ENCODE measurements at places on chromosomes 12 and 14.

GRCh38 chr12:99454539-99455172 lies 192.9 kb upstream of the GARIN6 start:
- DNase-seq: no peak

GRCh38 chr12:60230056-60230455 lies 634.2 kb downstream of the SLC16A7 start:
- DNase-seq: no peak

- DNase-seq: no peak
Measured at GRCh38 chr12:127419111-127419510, 847.9 kb upstream of the TMEM132C start.

- no peak for DNase-seq
Measured at GRCh38 chr12:51836041-51836826, 12.3 kb downstream of the FIGNL2 start.

- DNase-seq: no peak
Measured at GRCh38 chr14:93949511-93950075, 22.4 kb downstream of the FAM181A start.

- peak; percentile 5 for DNase-seq
Measured at GRCh38 chr12:54749191-54749818, 101.1 kb upstream of the DCD start.

DNA sequence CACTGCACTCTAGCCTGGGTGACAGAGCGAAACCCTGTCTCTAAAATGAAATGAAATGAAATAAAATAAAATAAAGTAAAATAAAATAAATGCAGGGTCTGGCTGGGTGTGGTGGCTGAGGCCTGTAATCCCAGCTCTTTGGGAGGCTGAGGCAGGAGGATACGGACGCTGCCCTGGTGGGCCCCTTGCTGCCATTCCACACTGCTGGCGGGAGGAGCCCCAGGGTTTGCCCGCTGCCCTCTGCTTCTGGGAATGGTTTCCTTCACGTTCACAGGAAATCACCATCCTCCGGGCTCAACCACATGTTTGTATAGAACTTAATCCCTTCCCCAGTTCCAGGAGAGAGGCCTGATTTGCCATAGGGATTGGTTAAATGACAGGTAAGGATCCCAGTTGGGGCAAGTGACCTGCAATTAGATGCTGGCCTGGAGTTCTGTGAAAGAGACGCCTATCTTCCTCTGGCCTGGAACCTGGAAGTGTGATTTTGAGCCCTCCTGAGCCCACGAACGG lies 29.3 kb downstream of the CALM1 start:
- DNase-seq: no peak

- DNase-seq: no peak
Measured at GRCh38 chr12:118164798-118165486, 29.0 kb downstream of the PEBP1 start.

DNA sequence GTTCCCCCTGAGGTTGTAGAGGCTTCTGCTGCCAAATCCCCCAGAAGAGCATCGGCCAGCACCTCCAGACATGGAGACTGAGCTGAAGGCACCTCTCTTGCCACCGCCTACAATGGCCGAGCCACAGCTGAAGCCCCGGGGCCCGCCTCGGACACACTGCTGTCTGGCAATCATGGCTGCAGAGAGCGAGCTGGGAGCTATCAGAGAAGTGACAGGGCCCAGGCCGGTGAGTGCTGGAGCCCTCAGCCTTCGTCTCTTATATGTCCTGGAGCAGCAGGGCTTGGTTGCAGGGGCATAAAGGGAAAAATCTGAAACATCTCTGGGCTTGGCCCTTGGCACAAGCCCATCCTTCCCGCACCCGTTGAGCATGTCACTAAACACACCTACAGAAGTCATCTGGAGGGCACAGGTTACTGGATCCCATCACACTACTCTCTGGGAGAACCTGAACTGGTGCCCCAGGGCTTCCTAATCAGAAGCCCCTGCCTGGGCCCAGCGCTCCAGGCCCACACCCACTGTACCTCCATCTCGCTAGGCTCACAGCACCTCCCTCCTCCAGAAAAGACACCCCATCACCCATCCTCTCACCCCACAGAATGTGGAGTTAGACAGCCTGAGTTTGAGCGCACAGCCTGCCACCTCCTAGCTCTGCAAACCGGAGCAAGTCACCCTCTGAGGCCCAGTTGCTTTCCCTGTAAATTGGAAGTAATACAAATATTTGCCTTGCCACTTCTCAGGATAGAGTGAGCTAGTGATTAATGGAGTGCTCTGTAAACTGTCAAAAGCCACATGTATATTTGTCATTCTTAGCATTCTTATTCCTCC lies at the start of gene KRT4:
TSS of gene KRT4 (minus strand) at position 232 of the 825 bp plus-strand sequence. CDS start at position 174, 58 bp downstream.
- DNase-seq: no peak

GRCh38 chr14:44508834-44509233 lies 1.8 kb upstream of the FSCB start:
- no peak for DNase-seq

GRCh38 chr12:50042693-50043092 lies 14.7 kb upstream of the ASIC1 start:
- DNase-seq: no peak

GRCh38 chr12:104855599-104855998 lies 102.5 kb downstream of the SLC41A2 start:
- DNase-seq: no peak

DNA sequence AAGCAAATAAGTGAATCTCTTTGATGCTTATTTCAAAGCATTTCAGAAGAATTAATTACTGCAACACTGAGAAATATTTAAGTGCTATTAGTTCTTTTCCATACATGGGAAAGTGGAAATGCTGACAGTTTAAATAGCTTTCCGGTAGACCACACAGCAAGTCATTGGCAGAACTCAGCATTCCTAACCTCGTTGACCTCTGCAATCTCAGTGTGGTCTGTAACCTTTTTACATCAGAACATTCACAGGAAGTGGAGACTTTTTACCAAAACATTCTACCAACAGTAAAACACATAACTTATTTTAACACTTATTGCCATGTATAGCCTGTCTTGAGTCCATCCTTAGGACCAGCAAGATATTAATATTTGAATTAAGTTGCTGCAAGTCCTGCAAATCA lies 249.5 kb upstream of the DCN start:
- DNase-seq: no peak

GRCh38 chr12:67920413-67920812 lies 68.8 kb upstream of the IFNG-AS1 start:
- no peak for DNase-seq

GRCh38 chr12:114799574-114800487 lies 115.9 kb upstream of the TBX3 start:
- no peak for DNase-seq

DNA sequence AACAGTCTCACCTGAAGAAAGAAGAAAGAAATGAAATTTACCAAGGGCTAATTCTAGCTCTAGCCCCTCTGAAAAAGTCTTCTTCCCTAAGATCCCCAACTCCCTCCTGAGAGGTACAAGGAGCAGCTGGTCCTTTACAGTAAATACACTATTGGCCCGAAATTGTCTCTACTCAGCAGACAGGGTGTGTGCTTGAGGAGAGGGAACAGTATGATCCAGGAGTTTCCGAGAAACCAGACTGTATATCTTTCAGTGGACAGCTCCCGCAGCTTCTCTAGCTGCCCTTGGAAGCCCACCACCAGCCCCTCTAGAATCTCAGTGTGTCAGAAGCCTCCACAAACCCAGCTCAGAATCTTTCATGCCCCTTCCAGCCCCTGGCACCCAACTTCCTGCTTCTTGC lies 8.1 kb downstream of the GPR84 start:
- no peak for DNase-seq

- no peak for DNase-seq
Measured at GRCh38 chr14:60805841-60806430, 71.4 kb downstream of the MNAT1 start.

DNA sequence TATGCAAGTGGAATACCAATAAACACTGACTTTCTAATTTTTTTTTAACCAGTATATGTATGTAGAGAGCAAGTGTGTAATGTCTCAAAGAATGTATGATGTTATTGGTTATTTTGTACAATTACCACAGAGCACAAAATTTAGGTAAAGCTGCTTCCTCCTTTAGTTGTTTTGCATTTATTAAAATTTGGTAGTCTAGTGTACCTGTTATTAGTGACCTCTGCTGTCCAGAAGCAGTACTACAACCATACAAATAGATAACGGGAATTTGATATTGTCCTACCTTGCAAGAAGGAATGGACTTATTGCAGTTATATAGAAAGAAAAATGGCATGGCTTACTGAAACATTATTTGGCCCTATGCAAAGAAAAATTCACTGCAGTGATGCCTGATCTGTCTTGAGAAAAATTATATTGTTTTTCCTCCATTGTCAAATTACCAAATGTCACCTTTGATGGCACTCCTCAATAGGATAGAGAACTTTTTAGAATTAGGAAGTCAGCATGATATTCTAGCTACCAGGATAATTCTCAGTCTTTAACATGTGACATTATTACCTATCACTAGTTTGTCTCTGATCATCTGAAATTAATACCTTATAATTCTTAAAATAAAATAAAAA lies 153.9 kb upstream of the RMST start:
- peak; percentile 27 for DNase-seq

DNA sequence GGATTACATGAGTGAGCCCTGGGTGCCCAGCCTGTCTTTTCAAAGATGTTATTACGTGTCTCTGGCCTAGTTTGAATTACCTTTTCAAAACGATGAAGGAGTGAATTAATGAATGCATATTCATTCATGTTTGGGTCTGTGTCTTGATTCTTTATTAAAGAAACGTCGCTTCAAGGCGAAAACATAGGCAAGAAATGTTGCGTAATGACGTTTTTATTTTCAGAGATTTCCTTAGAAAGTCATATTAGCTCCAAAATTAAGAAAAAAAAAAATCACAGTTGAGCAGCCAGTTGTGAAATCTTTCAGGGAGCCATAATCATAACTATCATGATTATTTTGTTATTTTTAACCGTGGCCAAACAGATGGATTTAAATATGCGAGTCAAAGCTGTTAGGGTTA lies 3.5 kb downstream of the PPFIBP1 start:
- DNase-seq: no peak

DNA sequence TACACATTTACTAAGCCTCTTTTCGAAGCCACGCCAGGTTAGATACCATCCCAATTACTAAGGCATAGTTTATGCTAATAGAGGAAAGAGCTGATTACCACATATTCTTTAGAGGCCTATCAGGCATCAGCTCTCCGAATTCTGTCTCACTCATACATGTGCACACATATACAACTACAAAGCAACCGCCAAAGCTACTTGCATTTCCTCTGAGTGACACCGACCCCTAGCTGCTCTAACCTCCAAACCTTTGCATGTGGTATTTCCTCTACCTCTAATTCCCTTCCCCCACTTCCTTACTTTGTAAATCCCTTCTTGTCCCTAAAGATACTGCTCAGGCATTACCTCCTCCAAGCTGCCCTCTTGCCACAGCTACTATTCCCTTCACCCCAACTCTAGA lies 107.2 kb downstream of the DUSP6 start:
- no peak for DNase-seq

DNA sequence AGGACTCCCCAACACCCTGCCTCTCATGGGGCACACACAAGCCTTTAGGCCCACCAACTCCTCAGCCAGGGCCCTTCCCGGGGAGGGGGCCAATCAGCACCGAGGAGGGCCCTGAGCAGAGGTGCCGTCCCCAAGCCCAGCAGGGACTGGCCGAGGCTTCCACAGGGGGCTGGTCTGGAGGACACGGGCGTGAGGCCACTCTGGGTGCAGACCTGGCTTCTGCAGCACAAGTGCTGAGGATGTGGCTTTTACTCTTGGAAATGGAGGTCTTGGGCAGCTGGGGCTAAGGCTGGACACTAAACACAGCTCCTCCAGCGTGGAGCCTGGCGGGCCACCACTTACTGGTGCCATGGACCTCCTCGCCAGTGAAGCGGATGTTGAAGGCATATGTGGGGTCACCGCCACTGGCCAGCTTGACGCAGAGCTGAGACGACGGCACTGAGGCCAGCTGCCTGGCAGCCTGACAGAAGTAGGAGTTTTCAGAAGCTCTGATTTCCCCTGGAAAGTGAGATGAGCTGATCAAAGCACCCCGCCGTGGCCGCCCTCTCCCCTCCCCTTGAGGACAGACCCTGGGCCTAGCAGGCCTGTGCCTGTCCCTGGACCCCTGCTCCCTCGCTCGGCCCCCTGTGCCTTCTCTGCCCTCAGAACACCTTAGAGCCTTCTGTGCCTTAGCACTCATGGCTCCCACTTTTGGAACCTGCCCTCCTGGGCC lies 44.0 kb downstream of the TRAFD1 start:
- no peak for DNase-seq

- DNase-seq: no peak
Measured at GRCh38 chr12:112140728-112141127, 15.4 kb downstream of the TRAFD1 start.

GRCh38 chr14:34180869-34181268 lies 230.0 kb upstream of the EGLN3 start:
- no peak for DNase-seq

GRCh38 chr14:37579274-37579673 lies 15.8 kb downstream of the FOXA1 start:
- DNase-seq: no peak

DNA sequence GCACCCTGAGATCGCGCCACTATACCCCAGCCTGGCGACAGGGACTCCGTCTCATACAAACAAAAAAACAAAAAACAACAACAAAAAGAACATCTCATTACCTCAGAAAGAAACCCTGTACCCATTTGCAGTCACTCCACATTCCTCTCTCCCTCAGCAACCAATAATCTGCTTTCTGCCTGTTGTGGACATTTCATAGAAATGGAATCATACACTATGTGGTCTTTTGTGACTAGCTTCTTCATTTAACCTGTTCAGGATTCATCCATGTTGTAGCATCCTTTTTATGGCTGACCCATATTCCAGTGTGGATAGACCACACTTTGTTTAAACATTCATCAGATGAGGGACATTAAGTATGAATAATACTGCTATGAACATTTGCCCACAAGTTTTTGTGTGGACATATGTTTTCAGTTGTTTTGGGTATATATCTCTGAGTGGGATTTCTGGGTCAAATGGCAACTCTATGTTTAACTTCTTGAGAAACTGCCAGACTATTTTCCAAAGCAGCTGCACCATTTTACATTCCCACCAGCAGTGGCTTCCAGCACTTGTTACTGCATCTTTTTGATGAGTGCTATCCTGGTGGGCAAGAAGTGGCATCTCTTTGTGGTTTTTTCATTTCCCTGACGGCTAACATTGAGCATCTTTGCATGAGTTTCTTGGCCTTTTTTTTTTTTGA lies 5.9 kb upstream of the RCOR1 start:
- no peak for DNase-seq

- DNase-seq: no peak
Measured at GRCh38 chr14:75499084-75499875, 23.0 kb upstream of the BATF start.

DNA sequence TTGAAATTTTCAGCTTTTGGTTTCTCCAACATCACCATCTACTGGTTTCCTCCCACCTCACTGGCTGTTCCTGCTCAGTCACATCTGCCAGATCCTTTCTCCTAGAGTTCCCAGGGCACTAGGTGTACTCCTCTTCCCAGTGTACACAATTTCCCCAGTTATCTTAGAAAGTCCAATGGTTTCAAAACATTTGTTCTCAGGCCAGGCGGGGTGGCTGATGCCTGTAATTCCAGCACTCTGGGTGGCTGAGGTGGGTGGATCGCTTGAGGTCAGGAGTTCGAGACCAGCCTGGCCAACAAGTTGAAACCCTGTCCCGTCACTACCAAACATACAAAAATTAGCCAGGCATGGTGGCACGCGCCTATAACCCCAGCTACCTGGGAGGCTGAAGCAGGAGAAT lies 60.7 kb downstream of the SPPL3 start:
- DNase-seq: no peak

- DNase-seq: peak; percentile 49
Measured at GRCh38 chr12:14803830-14804160, 325 bp downstream of the C12orf60 start.

GRCh38 chr12:10065241-10065640 lies 33.5 kb downstream of the CLEC1A start:
- DNase-seq: no peak

- DNase-seq: peak; percentile 46
Measured at GRCh38 chr12:77049767-77050353, 15.5 kb downstream of the E2F7 start.
